Germinal center (tissue), 1 donor: ENCODE measurements at places on chromosomes 5 and 9.

DNA sequence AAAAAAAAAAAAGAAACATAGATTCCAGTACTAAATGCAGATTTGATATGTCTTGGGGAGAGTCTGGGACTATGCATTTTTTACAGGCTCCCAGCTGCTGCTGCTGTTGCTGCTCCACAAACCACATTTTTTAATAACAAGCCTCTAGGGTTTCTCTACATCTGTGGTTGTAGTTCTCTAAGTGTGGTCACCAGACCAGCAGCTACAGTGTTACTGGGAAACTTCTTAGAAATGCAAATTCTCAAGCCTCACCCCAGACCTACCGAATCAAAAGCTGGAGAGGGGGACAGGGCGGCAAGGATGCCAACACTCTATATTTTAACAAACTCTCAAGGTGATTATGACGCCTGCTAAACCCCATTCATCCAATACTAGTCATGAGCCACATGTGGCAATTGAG, 293.4 kb upstream of the PTGER4 start:
- peak; percentile 20 for DNase-seq

DNA sequence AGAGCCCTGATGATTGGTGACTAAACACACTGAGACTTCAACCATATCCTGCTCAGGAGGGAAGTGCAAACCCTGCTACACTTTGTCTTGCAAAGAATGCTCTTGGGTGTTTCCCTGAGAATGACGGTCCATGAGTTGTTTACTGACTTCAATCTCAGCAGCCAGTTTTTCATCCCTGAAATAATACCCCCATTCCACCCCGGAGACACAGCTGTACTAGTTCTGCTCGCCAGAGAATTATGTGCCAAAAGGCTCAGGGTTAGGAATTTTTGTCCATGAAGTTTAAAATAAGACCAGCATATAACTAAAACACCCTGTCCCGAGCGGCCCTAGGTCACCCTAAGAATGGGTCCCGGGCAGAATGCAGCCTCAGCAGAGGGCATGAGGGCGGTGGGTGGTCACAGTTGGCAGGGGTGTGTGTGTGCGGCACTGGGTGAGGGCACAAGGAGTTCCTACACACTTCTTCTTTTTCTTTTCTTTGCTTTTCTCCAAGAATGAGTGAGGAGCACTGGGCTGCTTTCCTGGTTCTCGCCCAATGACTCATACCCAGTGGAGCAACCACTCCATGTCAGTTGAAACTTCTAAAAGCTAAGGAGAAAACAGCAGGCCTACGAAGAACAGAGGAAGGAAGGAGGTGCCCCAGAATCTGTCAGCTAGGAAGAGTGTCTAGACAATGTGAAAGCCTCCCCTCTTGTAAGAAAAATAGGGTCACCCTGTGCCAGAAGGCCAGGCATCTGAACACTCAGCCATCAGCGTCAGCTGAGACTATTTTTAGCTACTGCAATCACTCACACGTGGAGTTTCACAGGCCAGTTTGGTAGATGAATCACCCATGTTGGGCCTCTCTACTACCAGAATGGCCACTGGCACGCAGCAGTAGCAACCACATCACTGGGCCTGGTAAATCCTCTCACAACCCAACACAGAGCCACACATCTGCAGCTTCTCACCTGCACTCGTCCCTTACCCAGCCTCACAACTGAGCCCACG, 105.9 kb downstream of the DPYSL3 start:
- no peak for DNase-seq

DNA sequence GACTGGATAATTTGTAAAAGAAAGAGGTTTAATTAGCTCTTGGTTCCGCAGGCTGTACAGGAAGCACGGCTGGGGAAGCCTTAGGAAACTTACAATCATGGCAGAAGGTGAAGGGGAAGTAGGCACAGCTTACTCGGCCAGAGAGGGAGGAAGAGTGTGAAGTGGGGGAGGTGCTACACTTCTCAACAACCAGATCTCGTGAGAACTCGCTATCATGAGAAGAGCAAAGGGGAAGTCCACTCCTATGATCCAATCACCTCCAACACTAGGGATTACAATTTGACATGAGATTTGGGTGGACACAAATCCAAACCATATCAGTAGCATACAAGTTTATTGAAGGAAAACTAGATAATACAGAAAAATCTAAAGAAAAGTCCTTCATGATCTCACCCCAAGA, 39.9 kb downstream of the NEURL1B start:
- no peak for DNase-seq

GRCh38 chr9:27340961-27341511, 44.1 kb upstream of the EQTN start:
- no peak for DNase-seq

GRCh38 chr5:100842080-100842479, 61.0 kb downstream of the ST8SIA4 start:
- no peak for DNase-seq

DNA sequence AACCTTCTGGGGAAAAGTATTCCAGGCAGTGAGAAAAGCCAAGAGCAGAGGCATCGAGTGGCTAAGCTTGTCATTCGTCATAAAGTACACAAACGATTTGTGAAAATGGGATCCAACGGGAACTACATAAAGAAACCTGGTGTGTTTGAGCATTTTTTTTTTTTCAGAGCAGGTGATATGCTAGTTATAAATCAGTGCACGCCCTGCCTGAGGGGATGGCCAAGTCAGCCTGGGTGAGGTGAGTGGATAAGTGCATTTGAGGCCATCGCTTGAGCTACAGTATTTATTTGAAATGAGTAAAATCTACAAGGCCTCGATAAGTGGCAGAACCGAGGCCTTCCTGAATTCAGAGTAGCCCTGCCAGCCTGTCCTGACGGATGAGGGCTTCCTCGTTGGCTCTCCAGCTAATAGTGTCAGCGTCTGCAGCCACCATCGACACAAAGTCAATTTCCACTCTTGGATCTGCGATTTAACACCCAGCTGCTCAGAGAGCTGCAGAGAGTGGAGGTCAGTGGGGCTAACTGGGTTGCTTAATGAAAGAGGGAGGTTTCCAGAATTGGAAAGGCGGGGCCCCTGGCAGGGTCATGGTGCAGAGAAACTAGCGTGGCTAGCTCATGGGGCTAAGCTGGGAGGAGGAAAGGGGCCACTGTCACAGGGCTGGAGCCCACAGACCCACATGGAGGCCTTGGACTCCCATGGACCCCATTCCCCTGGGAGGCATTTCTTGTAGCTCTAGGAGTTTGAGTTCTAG, 27.3 kb downstream of the PPARGC1B start:
- DNase-seq, result no peak

GRCh38 chr5:168878135-168878745, 299.1 kb upstream of the PANK3 start:
- DNase-seq, result no peak

- no peak for DNase-seq
Observed at GRCh38 chr9:129907201-129907600, 71.9 kb downstream of the USP20 start.

DNA sequence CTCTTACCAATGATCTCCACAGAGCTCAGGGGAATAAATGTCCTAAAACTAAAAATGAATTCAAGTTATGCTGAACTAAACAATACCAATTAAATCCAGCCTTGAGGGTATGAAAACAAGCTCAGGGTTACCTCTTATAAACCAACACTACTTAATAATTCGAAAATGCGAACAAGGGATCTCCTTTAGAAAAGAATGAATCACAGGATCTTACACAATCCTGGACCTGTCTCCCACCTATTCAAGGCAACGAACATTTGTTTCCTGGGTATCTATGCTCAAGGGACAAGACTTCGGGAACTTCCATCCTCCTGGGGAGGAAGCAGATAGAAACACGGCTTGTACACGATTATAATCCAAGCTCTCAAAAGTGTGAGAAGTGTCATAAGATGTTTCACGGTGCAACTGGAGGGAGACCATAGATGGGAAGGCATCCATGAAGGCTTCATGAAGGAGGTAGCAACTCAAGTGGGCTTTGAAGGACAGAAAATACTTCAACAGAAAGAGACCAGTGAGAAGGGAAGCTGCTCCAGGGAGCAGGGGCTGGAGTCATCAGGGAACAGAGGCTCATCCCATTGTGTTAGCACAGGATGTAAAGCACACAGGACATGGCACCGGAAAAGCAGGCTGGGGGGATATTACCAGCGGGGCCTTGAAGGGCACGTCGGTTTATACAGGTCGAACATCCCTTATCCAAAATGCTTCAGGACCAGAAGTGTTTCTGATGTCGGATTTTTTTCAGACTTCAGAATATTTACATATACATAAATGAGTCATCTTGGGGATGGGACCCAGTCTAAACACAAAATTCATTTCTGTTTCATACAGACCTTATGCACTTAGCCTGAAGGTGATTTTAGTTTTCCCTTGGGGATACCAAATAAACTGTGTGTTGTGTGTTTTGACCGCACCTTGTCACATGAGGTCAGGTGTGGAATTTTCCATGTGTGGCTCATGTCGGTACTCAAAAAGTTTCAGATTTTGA, 87.4 kb downstream of the TLE1 start:
- DNase-seq, result no peak

DNA sequence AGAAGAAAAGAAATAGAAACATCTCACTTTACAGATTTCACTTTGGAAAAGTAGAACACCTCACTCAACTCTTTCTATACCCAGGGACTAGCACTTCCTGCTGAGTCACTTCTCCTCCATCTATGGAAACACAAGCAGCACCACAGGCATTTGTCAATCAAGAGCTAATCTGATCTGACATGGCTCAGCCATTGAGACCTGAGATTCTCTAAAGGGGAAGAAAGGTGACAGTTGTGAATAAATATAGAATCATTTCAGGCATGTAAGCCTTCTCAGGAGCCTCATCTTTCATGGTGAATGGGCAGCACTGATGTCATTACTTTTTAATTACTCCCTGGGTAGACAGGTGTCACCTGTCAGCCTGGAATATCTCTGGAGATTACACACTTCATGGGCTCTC, 559.8 kb downstream of the HINT1 start:
- DNase-seq, result no peak

GRCh38 chr5:132927355-132928061, 35.9 kb downstream of the AFF4 start:
- no peak for DNase-seq

- DNase-seq, result no peak
Observed at GRCh38 chr5:131324303-131324702, 60.5 kb downstream of the CDC42SE2 start.

DNA sequence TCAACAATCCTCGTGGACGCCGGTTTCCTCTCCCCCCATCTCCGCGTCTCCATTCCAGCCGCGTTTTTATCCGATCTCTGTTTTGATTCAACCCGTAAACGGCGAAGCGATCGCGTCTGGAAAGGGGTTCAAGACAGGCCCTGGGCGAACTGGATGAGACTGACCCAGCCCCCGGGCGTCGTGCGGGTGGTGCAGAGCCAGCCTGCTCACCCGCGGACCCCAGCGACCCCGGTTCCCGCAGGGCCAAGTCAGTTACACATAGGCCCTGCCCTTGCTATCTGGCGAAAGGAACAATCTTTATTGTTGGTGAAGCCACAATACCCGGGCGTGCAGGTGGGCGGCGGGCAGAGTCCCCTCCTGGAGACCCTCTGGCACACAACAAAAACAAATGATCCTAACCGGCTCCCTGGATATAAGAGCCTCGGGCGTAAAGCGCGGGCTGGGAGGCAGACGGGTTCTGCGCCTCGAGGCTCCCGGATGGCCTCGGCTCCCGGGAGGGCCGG, 1.8 kb downstream of the TLX3 start:
- DNase-seq, result no peak

DNA sequence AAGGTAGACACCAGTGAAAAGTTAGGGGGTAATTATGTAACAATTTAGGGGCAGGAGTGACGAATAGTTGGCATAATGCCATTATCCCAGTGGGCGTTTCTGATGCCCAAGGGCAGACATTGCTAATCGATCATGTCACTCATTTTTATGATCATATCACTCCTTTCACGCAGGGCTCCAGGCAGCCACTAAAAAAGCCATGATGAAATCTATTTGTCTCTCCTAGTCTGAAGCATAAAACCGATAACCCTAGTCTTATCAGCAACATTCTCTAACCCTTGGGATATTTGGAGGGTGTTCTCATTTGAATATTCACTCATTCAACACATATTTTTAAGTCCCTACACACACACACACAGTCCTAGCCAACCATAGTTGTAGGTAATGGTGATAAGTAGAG, 114.9 kb downstream of the NMUR2 start:
- no peak for DNase-seq

DNA sequence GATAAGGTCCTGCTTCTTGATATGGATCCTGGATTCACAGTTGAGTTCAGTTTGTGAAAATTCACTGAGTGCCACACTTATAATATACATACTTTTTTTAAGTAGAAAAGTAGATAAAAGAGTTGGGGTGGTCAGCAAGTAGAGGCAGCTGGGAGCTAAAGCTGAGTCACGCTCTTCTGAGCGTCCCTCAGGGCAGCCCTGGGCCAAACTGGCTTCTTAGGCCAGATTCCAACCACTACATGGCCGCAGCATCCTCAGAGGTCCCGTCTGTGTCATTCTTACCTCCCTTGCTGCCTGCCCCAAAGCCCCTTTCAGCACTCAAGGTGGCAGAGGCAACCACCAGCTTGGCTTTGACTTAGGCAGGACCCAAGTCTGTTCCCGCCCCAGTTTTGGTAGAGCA, 123.3 kb upstream of the TBC1D2 start:
- DNase-seq, result no peak

DNA sequence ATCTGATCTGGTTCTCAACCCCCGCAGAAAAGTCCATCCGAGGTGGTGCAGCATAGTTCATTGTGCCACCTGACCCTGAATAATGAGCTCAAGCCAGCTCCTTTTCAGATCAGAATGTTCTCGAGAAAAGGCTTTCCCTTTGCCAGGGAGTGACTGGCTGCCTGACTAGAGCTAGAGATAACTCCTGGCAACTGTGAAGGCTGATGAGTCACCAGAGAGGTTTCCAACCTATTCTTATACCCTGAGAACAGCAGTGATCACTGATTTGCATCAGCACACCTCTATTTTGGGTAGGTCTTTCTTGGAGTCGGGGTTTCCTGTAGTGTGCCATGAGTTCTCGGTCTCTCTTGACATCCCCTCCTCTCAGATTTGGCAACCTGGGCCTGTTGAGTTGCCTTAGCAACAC, 127.9 kb downstream of the PIK3R1 start:
- no peak for DNase-seq

GRCh38 chr5:52894451-52894850, 94.7 kb upstream of the ITGA2 start:
- DNase-seq, result no peak

DNA sequence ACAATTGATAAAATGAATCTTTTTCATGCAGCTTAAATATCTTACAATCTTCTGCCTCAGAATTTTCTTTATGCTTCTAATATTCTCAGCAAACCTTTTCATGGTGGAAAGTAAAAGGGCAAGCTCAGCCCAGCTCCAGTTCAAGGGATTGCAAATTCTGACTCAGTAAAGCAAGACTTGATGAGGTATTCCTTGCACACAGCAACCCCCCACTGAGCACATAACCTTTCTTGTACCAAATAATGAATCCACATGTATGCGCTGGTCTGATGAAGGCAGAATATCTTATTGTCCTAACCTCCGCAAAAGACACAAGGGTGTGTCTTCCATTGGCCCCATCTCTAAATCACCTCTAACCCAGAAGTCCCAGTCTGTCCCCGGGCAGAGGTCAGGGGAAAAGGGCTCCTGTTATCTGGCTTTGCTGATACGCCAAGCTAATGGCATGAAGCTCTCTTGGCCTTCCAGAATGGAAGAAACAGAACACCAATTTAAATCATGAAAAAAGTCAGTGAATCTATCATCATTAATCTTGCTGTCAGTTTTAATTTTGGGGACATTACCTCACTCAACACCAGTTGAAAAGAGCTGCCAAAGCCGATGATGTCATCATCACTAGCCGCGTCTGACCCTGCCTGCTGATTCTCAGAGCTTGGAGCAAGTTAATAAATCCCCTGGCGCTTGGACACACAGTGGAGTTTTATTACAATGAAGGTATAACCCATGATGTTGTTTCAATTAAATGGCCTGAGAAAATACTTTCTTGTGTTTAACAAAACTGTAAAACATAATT, 592.5 kb upstream of the CLINT1 start:
- DNase-seq, result no peak

GRCh38 chr5:61626639-61627282, 294.7 kb downstream of the ZSWIM6 start:
- no peak for DNase-seq
